H9 (cell line): ENCODE measurements at places on chromosomes 12 and 14.

- no peak for DNase-seq
These were observed 113.1 kb downstream of the CCDC60 start for GRCh38 chr12:119447618-119448017.

- peak; percentile 80 for DNase-seq
These were observed 508.6 kb downstream of the FLRT2 start for GRCh38 chr14:86038387-86039042.

DNA sequence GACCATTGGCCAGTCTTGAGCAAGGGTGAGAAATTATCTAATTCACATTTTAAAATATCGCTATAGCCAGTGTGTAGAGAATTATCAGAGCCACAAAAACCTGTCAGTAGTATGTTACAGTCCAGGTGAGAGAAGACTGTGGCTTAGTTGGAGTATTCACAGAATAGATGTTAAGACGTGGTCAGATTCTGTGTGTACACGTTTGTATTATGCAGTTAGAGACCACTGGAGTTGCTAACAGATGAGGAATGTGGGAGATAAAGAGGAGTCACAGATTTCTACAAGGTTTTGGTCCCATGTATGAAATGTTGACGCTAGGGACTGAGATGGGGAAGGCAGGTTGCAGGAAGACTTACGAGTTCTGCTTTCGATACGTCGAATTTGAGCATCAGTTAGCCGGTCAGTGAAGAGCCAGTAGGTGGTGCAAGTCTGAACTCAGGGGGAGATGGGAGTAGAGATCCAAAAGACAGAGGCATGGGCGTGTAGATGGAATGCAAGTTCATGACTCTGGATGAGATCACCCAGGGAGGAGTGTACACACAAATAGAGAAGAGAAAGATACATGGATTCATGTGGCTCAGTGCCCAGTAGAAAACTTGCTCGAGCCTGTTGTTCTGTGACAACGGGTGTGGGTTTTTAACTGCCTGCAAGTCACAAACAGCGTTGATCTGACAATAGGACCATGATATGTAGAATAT, 114.8 kb upstream of the FLRT2 start:
- peak; percentile 58 for DNase-seq

DNA sequence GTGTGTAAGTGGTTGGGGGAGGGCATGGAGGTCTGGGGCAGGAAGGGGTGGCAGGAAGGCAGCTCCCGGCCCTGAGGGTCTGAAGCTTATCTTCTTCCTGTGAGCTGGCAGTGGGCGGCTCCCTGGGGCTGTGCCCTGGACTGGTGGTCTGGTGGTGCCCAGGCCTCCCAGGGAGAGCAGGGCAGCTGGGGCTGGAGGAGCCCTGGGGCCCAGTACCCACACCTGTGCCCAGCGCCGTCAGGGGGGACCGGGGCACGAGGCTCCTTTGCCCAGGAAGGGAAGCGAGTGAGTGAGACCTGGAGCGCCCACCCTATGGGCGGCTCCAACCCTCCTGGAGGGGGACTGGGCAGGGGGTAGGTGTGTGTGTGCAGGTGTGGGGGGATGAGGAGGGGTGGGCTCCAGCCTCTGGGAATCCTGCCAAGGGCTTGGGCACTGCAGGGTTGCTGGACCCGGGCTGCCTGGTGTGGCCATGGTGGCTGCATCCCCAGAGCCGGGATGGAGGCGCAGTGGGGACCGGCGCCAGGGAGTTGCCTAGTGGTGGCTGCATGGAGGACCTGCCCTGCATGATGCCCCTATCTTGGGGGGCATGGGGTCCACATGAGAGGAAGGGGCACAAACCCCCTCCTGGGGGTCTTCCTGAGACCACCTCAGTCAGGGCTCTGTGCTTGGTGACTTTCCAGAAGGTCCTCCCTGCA, 353.6 kb downstream of the TMEM121 start:
- no peak for DNase-seq

DNA sequence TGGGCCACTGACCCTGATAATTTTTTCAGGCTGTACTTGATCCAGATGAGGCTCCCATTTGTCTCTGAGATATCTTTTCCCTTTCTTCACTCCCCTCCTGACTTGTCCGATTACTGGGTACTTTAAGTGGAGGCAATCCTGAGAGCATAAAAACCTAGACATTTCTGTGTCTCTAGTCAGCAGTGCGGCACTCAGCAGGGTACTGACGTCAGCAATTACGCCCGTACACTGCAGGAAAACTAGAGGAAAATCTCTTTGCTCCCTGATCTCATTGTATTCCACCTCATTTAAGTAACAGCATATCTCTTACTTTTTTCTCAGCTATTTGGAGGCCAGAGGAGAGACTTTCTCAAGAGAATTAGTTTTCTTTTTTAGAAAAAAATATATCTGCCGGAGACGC, 315.5 kb upstream of the OR4E1 start:
- no peak for DNase-seq

DNA sequence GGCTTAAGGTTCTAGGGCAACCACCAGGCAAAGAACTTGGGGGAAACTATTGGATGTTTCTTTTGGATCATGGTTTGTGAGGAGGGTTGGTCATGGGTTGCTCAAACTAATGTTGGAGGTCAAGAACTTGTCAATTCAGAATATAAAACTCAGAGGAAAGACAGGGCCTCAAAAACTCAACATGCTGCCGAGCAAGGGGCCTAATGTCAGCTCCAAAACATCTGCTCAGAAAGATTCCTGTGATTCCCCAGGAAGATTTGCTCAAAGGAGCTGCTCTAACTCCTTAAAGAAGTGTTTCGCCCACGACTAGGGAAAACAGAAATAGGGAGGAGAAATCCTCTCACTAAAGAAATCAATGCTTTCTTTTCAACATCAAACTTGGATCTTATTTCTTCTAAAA, 3.7 kb upstream of the IGF1 start:
- no peak for DNase-seq

DNA sequence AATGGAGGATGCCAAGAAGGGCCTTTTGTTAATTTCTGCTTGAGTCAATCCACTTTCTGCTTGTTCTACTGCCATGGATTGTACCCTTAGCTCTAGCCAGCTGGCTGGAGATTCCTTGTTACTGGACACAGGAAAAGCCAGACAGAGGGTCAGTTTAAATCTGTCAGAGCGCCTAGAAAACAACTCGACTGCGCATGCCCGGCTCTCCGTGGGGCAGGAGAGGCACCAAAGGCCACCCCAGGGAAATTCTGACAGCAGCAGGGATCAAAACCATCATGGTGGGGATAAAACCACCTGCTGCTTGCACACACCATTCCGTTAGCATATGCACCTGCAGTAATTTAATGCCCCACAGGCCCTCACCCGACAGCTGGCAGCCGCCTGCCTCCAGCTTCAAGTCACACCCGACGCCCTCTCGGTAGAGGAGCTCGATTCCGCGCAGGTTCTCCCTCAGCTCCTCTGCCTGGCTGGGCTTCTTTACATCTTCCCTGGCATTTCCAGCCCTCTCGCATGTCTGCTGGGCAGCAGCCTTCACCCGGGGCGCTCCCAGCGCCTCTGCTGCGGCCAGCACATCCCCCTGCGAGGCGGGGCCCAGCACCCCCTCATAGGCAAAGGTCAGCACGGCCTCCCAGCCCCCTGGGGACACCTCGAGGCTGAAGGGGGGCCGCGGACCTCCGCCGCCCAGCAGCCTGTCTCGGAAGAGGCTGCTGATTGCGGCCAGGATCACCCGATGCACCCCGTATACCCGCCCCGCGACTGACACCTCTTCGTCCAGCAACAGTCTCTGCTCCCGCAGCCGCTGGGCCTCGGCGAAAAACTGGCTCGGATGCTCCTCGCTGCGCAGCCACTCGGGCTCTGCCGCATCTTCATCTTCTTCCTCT, 1.0 kb downstream of the KLHL33 start:
- DNase-seq: peak; percentile 38

DNA sequence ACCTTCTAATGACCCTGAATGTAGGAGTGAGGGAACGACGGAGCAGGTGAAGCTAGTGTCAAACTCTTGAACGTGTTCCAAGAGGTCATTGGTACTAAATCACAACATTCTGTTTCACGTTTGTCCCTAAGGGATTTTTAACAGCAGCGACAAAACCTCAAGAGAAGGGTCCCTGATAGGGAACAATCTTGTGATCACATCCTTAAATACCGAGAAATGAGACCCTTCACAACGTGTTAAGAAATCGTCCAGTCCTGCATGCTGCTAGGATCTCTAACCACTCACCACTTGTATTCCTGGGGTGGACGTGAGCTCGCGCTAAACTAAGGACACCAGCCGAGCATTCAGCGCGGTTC, 134.1 kb upstream of the KRAS start:
- no peak for DNase-seq

DNA sequence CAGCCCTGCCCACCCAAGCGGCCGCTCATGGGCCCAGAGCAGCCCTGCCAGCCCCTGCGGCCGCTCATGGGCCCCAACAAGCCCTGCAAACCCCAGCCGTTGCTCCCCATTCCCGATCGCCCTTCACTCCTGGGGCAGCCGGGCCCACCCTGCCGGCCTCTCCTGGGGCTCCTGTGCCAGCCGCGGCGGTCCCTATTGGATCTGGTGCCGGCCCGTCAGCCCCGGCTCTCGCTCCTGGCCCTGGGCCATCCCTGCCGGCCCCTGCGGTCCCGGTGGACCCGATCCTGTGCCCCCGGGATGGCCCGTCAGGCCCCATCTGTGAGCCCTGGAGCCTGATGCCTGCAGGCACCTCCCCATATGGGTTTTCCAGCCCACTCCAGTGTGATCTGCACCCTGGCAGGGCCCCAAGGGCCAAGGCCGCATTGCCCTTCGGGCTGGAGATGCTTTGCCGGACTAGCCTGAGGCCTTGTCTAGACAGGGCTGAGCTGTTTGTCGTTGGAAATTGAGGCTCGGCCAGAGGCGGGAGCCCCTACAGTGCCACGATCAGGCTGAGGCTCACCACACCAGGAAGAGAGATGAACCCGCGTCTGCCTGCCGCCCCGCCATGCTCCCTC, 20.3 kb downstream of the FBRSL1 start:
- no peak for DNase-seq
